Ovary (tissue), 10 donors: ENCODE measurements at places on chromosomes 7 and 10.
A peak's percentile ranks its signal among the peaks of the same experiment; 100 is the strongest.

GRCh38 chr10:61016630-61017029, 72.6 kb upstream of the RHOBTB1 start:
- no peak for DNase-seq

DNA sequence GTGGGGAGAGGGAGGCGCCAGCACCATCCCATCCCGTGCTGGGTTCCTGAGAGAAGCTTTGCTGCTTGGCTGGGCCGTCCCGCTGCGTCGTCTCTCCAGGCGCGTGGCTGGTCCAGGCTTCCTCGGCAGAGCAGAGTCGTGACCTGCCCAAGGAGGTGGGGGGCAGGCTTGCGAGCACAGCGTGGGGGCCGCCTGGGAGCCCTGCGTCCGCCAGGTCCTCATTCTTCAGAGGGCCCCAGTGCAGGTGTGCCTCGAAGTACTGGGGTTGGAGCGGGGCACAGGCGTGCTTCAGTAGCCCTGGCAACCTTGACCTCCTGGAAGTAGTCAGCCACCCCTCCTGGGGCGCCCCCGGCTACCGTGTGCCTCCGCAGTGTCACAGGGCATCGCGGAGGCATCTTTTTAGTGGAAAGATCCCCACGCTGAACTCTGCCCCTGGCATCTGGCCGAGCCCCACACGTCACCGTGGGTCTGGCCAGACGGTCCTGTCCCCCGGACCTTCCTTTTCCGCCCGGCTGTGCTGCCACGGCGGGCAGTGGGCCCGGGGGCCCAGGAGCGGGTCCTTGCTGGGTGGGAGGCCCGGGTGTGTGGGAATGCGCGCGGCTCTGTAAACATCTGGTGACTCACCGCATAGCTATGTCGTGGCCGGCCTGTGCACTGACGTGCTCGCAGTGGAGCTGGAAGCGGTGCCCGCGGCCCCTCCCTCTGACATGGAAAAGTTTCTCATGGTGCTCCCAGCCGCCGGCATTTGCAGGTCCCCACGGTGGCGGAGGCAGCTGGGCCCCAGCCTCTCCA, 6.4 kb downstream of the MAFK start:
- peak; percentile 97 for DNase-seq

GRCh38 chr7:44073664-44074348, 8.4 kb upstream of the PGAM2 start:
- DNase-seq: no peak

- no peak for DNase-seq
Observed at GRCh38 chr10:123275136-123275564, 120.9 kb downstream of the BUB3 start.

- no peak for DNase-seq
Observed at GRCh38 chr7:106068538-106068961, 43.6 kb downstream of the SYPL1 start.
